ENCODE measurements at places on chromosomes 11 and 22.

GRCh38 chr11:46778416-46778815 is 59.4 kb downstream of the F2 start:
- no peaks in the 10 kb centered on the region for H3K27me3 ChIP-seq
- no peak overlapping the region for H3K27ac ChIP-seq
- peaks cover 67% of the 10 kb centered on the region for H3K36me3 ChIP-seq
- DNase-seq, result no peak
- no peaks in the 10 kb centered on the region for H3K4me1 ChIP-seq

GRCh38 chr11:58640386-58641023 is 18.0 kb downstream of the CNTF start:
- H3K27ac ChIP-seq, result peak overlapping the region; percentile 57
- peaks cover 16% of the 10 kb centered on the region for H3K4me1 ChIP-seq
- peak overlapping the region; percentile 18 for H3K4me3 ChIP-seq

DNA sequence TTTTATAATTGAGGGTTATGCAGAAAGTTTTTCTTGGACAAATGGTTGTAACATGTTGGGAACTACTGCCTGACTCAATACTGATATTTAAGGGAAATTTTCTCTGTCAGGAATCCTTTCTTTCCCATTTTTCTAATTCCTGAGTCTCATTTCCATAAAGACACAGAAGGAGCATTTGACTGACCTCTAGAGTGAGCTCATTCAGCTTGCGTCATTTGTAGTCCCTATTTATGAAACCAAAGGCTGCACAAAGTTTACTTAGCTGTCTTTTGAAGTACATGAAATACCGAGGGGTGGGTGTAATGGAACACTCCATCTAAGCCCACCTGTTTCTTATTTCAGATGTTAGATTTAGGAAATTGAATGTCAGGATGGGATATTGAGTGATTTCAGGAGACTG is 359.5 kb upstream of the C11orf87 start:
- peaks cover 4% of the 10 kb centered on the region for H3K4me1 ChIP-seq
- no peak overlapping the region for H3K27ac ChIP-seq
- no peaks in the 10 kb centered on the region for H3K36me3 ChIP-seq
- no peak for DNase-seq
- H3K4me3 ChIP-seq, result no peak overlapping the region

- H3K27ac ChIP-seq, result no peak overlapping the region
- H3K4me3 ChIP-seq, result no peak overlapping the region
- H3K36me3 ChIP-seq, result peaks cover 3% of the 10 kb centered on the region
- no peaks in the 10 kb centered on the region for H3K4me1 ChIP-seq
These were observed 110.3 kb upstream of the PITPNB start for GRCh38 chr22:28029201-28029948.

- peaks cover 5% of the 10 kb centered on the region for H3K36me3 ChIP-seq
- no peak overlapping the region for H3K4me3 ChIP-seq
- no peak for DNase-seq
- peaks cover 65% of the 10 kb centered on the region for H3K27me3 ChIP-seq
These were observed 4.9 kb downstream of the LRP5 start for GRCh38 chr11:68317147-68317785.

GRCh38 chr11:113871336-113871735 is 4.0 kb downstream of the USP28 start:
- H3K27ac ChIP-seq, result no peak overlapping the region
- DNase-seq, result no peak
- peak overlapping the region; percentile 2 for H3K4me3 ChIP-seq
- peaks cover 79% of the 10 kb centered on the region for H3K4me1 ChIP-seq
- peaks cover 17% of the 10 kb centered on the region for H3K36me3 ChIP-seq
- H3K27me3 ChIP-seq, result no peaks in the 10 kb centered on the region

- no peak overlapping the region for H3K27ac ChIP-seq
- H3K27me3 ChIP-seq, result no peaks in the 10 kb centered on the region
- no peaks in the 10 kb centered on the region for H3K4me1 ChIP-seq
- no peak overlapping the region for H3K4me3 ChIP-seq
- DNase-seq, result no peak
These were observed 437.0 kb downstream of the TBC1D22A start for GRCh38 chr22:47199261-47199978.

DNA sequence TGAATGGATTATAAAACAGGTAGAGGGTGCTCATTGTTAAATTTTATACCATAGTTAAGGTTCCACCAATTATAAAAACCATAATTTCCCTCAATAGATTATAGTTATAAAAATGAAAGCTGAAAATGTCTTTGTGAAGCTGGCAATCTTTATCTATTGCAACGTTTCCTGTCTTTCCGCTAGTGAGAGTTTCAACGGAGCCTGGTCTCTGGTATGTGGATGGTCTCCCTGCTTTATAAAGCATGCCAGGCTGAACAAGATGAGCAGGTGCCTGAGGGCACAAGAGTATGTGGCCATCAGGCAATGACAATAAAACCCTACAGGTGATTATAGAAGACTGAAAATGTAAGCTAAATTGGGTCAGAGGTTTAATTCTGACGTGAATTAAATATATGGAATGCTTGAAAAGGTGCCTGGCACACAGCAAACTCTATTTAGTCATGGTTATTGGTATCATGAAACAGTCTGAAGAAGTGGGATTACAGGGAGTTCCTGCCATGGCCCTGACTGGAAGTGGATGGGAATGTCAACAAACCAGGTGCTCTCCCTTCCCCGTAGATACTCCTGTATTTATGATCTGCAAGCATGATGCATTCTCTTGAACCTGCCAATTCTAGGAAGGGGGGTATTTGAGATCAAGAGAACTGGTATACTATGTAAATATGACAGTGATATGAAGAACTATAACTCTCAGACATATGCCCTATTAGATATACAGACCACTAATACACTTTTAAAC is 115.7 kb downstream of the ENTHD1 start:
- no peak for DNase-seq
- H3K27ac ChIP-seq, result no peak overlapping the region
- H3K36me3 ChIP-seq, result no peaks in the 10 kb centered on the region
- no peaks in the 10 kb centered on the region for H3K27me3 ChIP-seq
- peaks cover 11% of the 10 kb centered on the region for H3K4me1 ChIP-seq
- no peak overlapping the region for H3K4me3 ChIP-seq

- H3K27me3 ChIP-seq, result peaks cover 76% of the 10 kb centered on the region
- peaks cover 4% of the 10 kb centered on the region for H3K36me3 ChIP-seq
- no peak overlapping the region for H3K4me3 ChIP-seq
- H3K27ac ChIP-seq, result no peak overlapping the region
- no peak for DNase-seq
- peaks cover 3% of the 10 kb centered on the region for H3K4me1 ChIP-seq
These were observed 5.1 kb upstream of the SLC22A8 start for GRCh38 chr11:63020671-63021291.

GRCh38 chr11:33804471-33804870 is 30.2 kb upstream of the FBXO3 start:
- no peaks in the 10 kb centered on the region for H3K4me1 ChIP-seq
- no peak for DNase-seq
- peaks cover 3% of the 10 kb centered on the region for H3K36me3 ChIP-seq
- no peak overlapping the region for H3K27ac ChIP-seq
- H3K4me3 ChIP-seq, result no peak overlapping the region

DNA sequence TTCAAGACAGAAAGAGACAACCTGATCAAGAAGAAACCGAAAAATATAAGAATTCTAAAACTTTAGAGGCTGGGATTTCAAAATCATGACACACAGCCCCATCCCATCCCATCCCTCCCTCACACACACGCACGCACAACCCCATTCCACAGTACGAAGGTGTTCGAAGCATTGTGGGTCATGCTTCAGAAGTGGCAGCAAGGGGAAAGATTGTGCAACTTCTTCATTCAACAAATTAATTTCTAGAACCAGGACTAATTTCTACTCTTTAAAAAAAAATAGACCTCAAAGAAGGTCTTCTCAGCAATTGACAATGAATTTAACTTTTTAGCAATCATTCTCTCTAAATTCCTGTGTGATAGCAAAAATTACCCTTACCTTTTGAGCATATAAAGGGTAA is 867 bp downstream of the SPA17 start:
- peak overlapping the region; percentile 83 for H3K4me3 ChIP-seq
- peaks cover 22% of the 10 kb centered on the region for H3K4me1 ChIP-seq
- H3K27me3 ChIP-seq, result no peaks in the 10 kb centered on the region
- peak overlapping the region; percentile 98 for H3K27ac ChIP-seq
- peaks cover 29% of the 10 kb centered on the region for H3K36me3 ChIP-seq

- peaks cover 34% of the 10 kb centered on the region for H3K27me3 ChIP-seq
- H3K27ac ChIP-seq, result no peak overlapping the region
- H3K4me3 ChIP-seq, result no peak overlapping the region
- no peaks in the 10 kb centered on the region for H3K36me3 ChIP-seq
- no peak for DNase-seq
These were observed 71.9 kb downstream of the NFAM1 start for GRCh38 chr22:42360348-42360747.

GRCh38 chr11:26765323-26765722 is 43.5 kb upstream of the SLC5A12 start:
- no peak for DNase-seq
- no peaks in the 10 kb centered on the region for H3K4me1 ChIP-seq
- H3K36me3 ChIP-seq, result peaks cover 4% of the 10 kb centered on the region
- no peaks in the 10 kb centered on the region for H3K27me3 ChIP-seq
- no peak overlapping the region for H3K4me3 ChIP-seq
- no peak overlapping the region for H3K27ac ChIP-seq

- H3K27ac ChIP-seq, result peak overlapping the region; percentile 86
- H3K27me3 ChIP-seq, result no peaks in the 10 kb centered on the region
- DNase-seq, result no peak
- peaks cover 18% of the 10 kb centered on the region for H3K36me3 ChIP-seq
These were observed 22.0 kb downstream of the AMPD3 start for GRCh38 chr11:10476927-10477689.

GRCh38 chr22:46654426-46654825 is 34.2 kb downstream of the GRAMD4 start:
- H3K27ac ChIP-seq, result no peak overlapping the region
- H3K27me3 ChIP-seq, result no peaks in the 10 kb centered on the region
- no peak overlapping the region for H3K4me3 ChIP-seq
- H3K36me3 ChIP-seq, result no peaks in the 10 kb centered on the region
- H3K4me1 ChIP-seq, result peaks cover 16% of the 10 kb centered on the region

DNA sequence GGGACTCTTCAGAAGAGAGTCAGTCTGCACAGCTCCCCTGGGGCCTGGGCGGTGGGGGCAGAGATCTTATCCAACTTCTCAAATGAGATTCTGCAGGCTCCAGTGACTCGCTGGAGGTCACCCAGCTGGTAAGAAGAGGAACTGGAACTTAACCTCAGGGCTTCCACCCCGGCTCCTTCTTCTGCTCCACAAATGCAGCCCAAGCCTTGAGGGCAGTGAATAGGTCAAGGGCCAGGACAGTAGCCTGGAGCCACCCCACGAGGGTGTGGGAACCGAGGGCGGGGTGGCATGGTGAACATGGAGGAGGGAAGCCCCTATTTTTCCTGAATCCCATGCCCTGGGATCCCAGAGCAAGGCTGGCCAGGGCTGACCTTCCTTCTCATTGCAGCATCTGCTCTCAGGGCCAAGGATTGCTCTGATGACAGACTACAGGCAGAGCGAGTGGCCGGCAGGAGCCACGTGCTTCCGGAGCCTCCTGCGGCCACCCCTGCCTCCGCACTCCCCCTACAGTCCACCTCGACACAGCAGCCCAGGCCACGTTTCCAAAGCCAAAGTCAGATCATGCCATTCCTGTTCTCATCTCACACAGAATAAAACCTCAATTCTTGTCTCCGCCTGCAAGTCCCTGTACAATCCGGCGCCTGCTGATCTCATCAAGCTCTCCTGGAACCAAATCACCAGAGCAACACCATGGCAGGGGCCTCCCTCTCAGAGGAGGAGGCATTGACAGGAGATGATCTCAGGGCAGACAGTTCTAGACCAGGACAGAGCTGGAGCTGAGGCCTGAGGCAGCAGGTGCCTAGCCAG is 21.1 kb upstream of the UPK3A start:
- DNase-seq, result no peak
- H3K4me1 ChIP-seq, result peaks cover 7% of the 10 kb centered on the region
- peaks cover 4% of the 10 kb centered on the region for H3K36me3 ChIP-seq
- H3K27me3 ChIP-seq, result peaks cover 12% of the 10 kb centered on the region
- H3K4me3 ChIP-seq, result no peak overlapping the region

- H3K27me3 ChIP-seq, result peaks cover 30% of the 10 kb centered on the region
- DNase-seq, result no peak
- H3K27ac ChIP-seq, result no peak overlapping the region
- H3K4me3 ChIP-seq, result no peak overlapping the region
- H3K36me3 ChIP-seq, result no peaks in the 10 kb centered on the region
These were observed 192.6 kb upstream of the NARS2 start for GRCh38 chr11:78767027-78767932.

DNA sequence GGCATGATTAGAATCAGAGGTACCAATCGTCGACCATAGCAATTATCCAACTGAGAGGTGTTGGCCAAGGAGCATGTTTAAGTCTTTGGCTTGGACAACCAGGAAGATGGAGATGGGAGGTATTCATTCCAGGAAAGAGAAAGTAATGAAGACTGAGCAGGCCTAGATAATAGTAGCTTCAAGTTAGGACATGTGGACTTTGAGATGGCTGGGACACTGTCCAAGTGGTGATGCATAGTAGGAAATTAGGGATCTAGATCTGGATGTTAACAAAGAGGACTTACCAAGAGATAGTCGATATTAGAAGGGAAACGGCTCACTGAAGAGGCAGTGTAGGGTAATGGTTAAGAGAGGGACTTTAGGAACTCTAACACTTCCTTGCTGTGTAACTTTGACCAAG is 266.7 kb downstream of the FAM76B start:
- no peak for DNase-seq
- H3K27me3 ChIP-seq, result peaks cover 26% of the 10 kb centered on the region
- no peak overlapping the region for H3K27ac ChIP-seq
- no peak overlapping the region for H3K4me3 ChIP-seq
- H3K36me3 ChIP-seq, result peaks cover 3% of the 10 kb centered on the region
- no peaks in the 10 kb centered on the region for H3K4me1 ChIP-seq

DNA sequence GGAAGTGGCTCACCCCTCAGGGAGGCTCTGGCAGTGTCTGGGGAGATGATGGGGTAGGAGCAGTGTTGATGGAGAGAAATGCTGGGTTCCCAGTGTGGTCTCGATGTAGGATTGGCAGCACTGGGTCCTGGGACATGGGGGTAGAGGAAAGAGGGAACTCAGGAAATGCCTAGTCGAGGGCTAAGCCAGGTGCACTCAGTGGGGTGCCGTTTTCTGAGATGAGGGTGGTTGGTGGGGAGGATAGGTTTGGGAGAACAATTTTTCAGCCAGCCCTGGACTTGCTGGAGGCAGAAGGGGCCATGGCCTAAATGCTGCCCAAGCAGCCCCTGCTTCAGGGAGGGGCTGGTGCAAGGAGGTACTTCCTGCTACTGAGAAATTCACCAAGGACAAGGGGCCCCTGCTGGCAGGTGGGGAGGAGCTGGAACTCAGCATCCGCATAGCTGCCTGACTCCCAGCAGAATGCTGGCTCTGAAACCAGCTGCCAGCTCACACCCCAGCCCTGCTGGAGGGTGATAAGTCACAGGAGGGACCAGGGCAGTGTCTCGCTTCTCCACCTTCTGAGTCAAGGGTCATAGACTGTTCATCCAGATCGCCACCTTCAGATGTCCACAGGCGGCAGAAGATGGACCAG is 6.0 kb downstream of the CCDC157 start:
- no peaks in the 10 kb centered on the region for H3K27me3 ChIP-seq
- H3K36me3 ChIP-seq, result peaks cover 19% of the 10 kb centered on the region
- H3K27ac ChIP-seq, result no peak overlapping the region
- peaks cover 9% of the 10 kb centered on the region for H3K4me1 ChIP-seq
- no peak overlapping the region for H3K4me3 ChIP-seq

- no peaks in the 10 kb centered on the region for H3K4me1 ChIP-seq
- DNase-seq, result no peak
- H3K4me3 ChIP-seq, result no peak overlapping the region
- peaks cover 21% of the 10 kb centered on the region for H3K27me3 ChIP-seq
These were observed 90.3 kb upstream of the SEZ6L start for GRCh38 chr22:26079009-26079408.
